ENCODE measurements at places on chromosomes 4 and X.
A peak's percentile ranks its signal among the peaks of the same experiment; 100 is the strongest.

- no peaks in the 10 kb centered on the region for H3K27me3 ChIP-seq
- no peaks in the 10 kb centered on the region for H3K4me1 ChIP-seq
- no peak overlapping the region for H3K4me3 ChIP-seq
- H3K36me3 ChIP-seq = no peaks in the 10 kb centered on the region
- no peak overlapping the region for H3K27ac ChIP-seq
These were observed 11.9 kb downstream of the AR start for GRCh38 chrX:67555578-67556203.

DNA sequence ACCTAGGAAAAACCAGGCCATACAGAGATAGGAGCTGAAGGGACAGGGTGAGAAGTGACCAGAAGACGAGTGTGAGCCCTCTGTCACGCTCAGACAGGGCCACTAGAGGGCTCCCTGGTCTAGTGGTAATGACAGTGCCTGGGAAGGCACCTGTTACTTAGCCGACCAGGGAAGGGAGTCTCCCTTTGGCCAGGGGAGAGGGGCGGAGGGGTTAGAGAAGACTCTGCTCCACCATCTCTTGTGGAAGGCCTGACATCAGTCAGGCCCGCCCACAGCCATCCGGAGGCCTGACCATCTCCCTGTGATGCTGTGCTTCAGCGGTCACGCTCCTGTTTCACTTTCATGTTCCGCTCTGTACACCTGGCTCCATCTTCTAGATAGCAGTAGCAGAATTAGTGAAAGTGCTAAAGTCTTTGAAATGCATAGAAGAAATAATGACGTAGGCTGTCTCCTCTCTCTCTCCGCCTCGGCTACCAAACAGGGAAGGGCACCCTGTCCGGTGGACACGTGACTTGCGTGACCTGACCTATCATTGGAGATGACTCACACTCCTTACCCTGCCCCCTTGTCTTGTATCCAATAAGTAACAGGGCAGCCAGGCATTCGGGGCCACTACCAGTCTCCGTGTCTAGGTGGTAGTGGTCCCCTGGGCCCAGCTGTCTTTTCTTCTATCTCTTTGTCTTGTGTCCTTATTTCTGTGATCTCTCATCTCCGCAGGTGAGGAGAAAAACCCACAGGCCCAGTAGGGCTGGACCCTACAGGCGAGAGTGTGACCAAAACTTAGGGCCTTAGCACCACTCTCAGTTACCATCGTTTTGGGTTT lies 26.7 kb downstream of the HTT-AS start:
- no peaks in the 10 kb centered on the region for H3K36me3 ChIP-seq
- no peak overlapping the region for H3K4me3 ChIP-seq
- no peaks in the 10 kb centered on the region for H3K4me1 ChIP-seq
- H3K27ac ChIP-seq = no peak overlapping the region

GRCh38 chrX:40093586-40093985 lies 4.2 kb downstream of the BCOR start:
- no peaks in the 10 kb centered on the region for H3K36me3 ChIP-seq
- H3K4me3 ChIP-seq = no peak overlapping the region
- H3K27me3 ChIP-seq = no peaks in the 10 kb centered on the region
- DNase-seq = no peak

DNA sequence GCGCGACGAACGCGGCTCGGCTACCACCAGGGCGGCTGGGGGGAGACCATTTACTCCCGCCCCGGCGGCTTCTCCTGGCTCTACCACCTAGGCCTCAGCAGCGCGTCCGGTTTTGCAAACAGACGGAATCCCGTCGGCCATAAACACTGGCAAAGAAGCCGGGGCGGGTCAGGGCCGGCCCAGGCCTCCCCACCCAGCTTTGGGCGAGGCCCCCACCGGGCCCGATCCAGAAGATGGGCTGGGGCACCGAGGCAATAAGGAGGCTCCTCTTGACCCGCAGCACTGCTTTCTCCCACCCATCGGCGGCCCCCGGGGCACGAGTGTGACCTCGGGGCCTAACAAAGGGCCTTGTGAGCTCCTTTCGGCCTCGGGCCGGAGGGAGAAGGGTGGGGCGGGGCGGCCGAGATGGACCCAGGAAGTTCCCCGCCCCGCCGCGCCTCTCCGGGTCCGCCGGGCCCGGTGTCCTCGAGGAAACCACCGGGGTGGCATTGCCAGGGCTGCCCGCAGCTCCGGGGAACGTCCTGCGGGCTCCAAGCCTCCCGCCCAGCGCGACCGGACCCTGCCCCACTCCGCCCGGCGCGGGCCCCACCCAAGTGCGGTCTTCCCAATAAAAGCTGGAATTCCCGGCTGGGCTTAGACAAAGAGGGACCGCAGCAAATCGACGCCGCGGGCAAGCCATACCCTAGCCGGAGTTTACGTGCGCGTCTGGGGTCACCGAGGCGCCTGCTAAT lies 5.9 kb downstream of the BCOR start:
- H3K4me3 ChIP-seq = no peak overlapping the region
- no peaks in the 10 kb centered on the region for H3K36me3 ChIP-seq
- H3K4me1 ChIP-seq = peaks cover 20% of the 10 kb centered on the region

- H3K4me3 ChIP-seq = no peak overlapping the region
- DNase-seq = peak; percentile 13
- H3K36me3 ChIP-seq = no peaks in the 10 kb centered on the region
These were observed 113.6 kb downstream of the CNKSR2 start for GRCh38 chrX:21487832-21488231.

DNA sequence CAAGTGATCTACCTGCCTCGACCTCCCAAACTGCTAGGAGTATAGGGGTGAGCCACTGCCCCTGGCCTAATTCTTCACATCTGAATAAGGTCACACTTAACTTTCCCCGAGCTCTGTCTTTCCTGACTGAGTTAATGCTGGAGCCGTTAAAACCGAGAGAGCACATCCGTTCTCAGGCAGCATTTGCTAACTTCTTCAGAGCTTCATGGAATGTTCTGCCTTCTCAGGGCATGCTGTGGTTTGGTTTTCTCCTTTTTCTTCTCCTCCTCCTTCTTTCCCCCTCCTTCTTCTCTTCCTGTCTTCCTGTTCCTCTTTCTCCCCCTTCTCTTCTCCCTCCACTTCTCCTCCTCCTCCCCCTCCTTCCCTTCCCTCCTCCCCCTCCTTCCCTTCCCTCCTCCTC lies 119.9 kb downstream of the ASMT start:
- DNase-seq = no peak
- no peaks in the 10 kb centered on the region for H3K27me3 ChIP-seq
- no peaks in the 10 kb centered on the region for H3K4me1 ChIP-seq
- H3K36me3 ChIP-seq = no peaks in the 10 kb centered on the region

DNA sequence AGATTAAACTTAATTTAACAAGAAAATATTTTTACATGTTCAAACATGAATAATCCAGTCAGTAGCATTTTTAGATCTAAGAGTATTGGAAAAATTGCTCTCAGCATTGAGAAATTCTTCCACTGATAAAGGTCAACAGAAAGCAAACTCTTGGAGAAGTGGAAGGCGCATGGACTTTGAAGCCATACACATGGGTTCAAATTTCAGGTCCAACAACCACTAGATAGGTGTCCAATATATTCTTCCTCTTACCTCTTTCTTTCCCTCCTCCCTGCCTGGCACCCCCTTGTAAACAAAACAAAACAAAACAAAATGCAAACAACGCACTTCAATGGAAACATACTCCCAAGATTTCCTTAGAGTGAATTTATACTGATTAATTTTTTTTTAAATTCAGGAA lies 28.4 kb upstream of the PRSS48 start:
- H3K27ac ChIP-seq = no peak overlapping the region
- no peak overlapping the region for H3K4me3 ChIP-seq
- no peak for DNase-seq
- no peaks in the 10 kb centered on the region for H3K27me3 ChIP-seq
- H3K36me3 ChIP-seq = no peaks in the 10 kb centered on the region

- no peaks in the 10 kb centered on the region for H3K36me3 ChIP-seq
- H3K4me1 ChIP-seq = no peaks in the 10 kb centered on the region
- H3K27ac ChIP-seq = no peak overlapping the region
- peak; percentile 36 for DNase-seq
These were observed 169.3 kb downstream of the CHIC2 start for GRCh38 chr4:53895137-53895536.

DNA sequence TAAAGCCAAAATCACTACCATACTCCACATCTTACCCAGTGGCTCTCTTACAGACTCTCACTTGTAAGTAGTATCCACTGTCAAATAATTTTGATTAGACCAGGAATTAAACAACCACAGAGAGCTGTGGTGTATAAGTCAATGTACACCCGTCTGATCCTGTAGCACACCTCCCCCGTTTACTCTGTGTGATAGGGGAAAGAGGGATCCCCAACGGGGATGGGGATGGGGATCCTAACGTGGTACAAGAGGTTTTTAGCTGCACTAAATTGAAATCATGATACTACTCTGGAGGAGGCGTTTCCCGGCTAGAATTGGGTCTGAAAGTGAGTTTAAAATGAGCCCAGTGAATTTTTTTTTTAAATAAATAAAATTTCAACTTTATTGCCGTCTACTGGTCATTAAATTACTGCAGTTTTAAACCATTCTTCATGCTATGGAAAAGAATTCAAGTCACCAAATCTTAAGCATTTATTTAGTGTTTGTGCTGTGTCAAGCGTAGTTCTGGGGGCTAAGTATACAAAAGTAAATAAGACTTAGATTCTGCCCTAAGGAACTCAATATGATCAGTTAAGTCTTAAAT lies 76.6 kb downstream of the INTS12 start:
- no peak for DNase-seq
- no peaks in the 10 kb centered on the region for H3K27me3 ChIP-seq
- no peaks in the 10 kb centered on the region for H3K4me1 ChIP-seq
- no peak overlapping the region for H3K27ac ChIP-seq
- no peaks in the 10 kb centered on the region for H3K36me3 ChIP-seq

DNA sequence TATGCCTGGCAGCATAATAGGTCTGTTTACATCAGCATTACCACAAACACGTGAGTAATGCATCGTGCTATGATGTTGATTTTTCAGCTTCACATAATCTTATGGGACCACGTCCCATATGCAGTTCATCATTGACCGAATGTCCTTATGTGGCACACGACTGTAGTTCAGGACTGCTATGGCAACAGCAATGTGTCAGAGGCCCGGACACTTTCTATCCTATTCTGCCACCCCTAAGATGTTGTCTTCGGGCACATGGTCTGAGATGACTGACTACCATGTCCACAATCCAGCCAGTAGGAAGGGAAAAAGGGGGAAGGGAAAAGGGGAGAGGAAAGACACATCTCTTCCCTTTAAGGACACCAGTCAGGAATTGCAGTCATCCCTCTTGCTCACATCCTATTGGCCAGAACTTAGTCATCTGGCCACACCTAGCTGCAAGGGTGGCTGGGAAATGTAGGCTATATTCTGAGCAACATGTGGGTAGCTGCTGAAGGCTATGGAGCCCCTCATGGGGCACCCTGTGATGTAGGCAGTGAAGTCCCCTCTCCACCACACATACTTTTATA lies 196.0 kb upstream of the RBPJ start:
- H3K36me3 ChIP-seq = no peaks in the 10 kb centered on the region
- DNase-seq = no peak
- H3K27me3 ChIP-seq = no peaks in the 10 kb centered on the region
- H3K4me1 ChIP-seq = no peaks in the 10 kb centered on the region
- no peak overlapping the region for H3K4me3 ChIP-seq

DNA sequence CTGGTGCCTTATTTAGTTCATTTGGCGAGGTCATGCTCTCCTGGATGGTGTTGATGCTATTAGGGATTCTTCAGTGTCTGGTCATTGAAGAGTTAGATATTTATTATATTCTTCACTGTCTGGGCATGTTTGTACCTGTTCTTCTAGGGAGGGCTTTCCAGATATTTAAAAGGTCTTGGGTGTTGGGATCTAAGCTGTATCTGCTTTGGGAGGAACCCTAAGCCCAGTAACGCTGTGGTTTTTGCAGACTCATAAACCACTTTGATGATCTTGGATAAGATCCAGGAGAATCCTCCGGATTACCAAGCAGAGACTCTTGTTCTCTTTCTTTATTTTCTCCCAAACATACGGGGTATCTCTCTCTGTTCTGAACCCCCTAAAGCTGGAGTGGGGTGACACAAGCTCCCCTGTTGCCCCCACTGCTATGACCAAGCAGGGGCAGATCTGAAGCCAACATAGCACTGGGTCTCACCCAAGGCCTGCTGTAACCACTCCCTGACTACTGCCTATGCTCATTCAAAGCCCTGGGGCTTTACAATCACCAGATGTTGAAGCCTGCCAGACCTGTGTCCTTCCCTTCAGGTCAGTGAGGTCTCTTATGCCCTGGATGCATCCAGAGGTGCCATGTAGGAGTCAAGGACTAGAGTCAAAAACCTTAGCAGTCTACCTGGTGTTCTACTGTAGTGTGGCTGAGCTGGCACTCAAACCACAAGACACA lies 187.6 kb downstream of the GUCY2F start:
- no peaks in the 10 kb centered on the region for H3K27me3 ChIP-seq
- DNase-seq = peak; percentile 3
- no peaks in the 10 kb centered on the region for H3K36me3 ChIP-seq
- H3K4me1 ChIP-seq = no peaks in the 10 kb centered on the region
- H3K27ac ChIP-seq = no peak overlapping the region

DNA sequence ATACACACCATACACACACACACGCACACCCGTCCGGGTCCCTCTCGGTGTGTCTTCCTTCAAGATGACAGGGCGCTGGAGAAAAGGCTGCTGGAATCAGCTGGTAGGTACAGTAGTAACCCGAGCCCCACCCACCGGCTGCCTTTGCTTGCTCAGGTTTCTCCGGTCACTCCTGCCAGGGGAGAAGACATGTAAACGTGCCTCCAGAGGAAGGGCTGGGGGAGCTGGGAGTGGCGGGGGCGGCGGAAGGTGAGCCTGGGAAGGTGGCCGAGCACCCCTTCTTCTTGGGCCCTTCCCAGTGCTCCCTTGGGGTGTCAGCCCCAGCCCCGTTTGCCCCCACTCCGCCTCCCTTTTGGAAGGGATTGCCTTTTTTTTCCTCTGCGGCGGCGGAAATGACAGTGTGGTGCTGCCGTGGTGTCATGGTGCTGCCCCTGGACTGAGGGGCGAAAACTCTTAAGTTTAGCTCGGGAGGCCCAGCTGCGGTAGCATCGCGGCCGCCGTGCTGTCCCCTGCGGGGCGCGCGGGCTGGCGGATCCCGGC lies at the start of gene MID2:
Gene MID2 (plus strand): TSS at position 169 of the 540 bp plus-strand sequence. CDS start 561 bp downstream, outside the sequence.
- peak; percentile 40 for DNase-seq
- no peaks in the 10 kb centered on the region for H3K27me3 ChIP-seq
- H3K4me3 ChIP-seq = peak within 1 kb of the TSS; percentile 46
- H3K36me3 ChIP-seq = no peaks in the 10 kb centered on the region
- peaks cover 4% of the 10 kb centered on the region for H3K4me1 ChIP-seq

- peak; percentile 82 for DNase-seq
- H3K36me3 ChIP-seq = no peaks in the 10 kb centered on the region
- H3K27me3 ChIP-seq = no peaks in the 10 kb centered on the region
These were observed 770 bp downstream of the SMAD1 start for GRCh38 chr4:145482209-145483037.

DNA sequence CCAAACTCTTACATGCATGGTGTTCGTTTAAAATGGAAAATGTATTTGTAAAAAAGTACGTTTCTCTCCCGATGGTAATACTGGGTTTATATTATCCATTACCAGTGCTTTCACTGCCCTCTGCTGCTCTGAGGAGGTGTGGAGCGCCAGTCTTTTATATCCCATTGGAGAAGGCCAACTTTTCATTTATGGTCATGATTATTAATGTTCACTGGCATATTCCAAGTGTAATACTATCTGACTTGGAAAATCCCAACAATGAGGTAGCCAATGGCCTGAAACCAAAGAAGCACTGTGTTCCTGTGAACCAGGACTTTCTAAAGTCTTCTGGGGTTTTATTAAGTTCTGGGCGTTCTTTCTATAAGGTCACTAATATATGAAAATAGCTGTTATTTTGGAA lies 80.7 kb downstream of the SYNPO2 start:
- no peaks in the 10 kb centered on the region for H3K36me3 ChIP-seq
- H3K4me1 ChIP-seq = peaks cover 25% of the 10 kb centered on the region
- H3K27ac ChIP-seq = no peak overlapping the region
- DNase-seq = peak; percentile 62
- no peak overlapping the region for H3K4me3 ChIP-seq

All from astrocyte (in vitro differentiated cells and primary cell).